ENCODE measurements at places on chromosomes 16 and 17.

DNA sequence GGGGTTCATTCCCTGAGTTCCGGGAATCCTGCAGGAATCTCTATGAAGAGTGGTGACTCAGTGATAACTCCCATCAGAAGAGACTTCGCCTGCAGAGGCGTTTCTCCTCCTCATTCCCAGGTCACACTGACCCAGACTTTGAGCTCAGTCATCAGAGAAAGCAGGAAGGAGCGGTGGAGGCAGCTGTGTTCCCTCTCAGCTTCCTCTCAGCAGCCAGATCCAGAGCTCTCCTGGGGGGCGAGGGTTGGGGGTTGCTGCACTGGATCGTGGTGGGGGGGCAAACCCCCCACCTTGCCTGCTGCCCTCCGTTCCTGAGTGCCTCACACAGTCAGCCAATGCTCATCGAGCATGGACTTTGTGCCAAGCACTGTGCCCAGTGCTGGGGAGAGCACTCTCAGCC is 271.2 kb downstream of the CBLN1 start:
- no peak for DNase-seq

DNA sequence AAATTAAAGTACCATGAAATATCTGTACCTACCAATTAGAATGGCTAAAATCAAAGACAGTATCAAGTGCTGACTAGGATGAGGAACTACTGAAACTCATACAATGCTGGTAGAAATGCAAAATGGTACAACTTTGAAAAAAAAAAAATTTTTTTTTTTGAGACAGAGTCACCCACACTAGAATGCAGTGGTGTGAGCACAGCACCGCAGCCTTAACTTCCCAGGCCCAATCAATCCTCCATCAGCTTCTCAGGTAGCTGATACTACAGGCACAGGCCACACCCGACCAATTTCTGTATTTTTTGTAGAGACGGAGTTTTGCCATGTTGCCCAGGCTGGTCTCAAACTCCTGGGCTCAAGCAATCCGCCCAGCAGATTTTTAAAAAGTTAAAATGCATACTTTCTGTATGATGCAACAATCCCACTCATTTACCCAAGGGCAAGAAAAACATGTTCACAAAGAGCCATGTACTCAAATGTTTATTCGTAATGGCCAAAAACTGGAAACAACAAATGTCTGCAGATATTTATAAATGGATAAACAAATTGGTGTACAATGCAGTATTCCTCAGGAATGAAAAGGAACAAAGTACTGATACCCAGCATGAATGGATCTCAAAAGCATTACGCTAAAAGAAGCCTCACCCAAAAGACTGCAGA is 8.7 kb downstream of the SMURF2 start:
- no peak for DNase-seq

GRCh38 chr17:3666516-3666915 is 1.9 kb downstream of the TAX1BP3 start:
- DNase-seq, result no peak

- DNase-seq, result no peak
These were observed 20.4 kb downstream of the KIAA0513 start for GRCh38 chr16:85047867-85048455.

GRCh38 chr17:14803826-14804225 is 461.3 kb downstream of the PMP22 start:
- no peak for DNase-seq

- no peak for DNase-seq
These were observed 105.7 kb downstream of the SYCE1L start for GRCh38 chr16:77304877-77305276.

- DNase-seq, result peak; percentile 33
These were observed 18.6 kb upstream of the PITPNM3 start for GRCh38 chr17:6574687-6575595.

- no peak for DNase-seq
These were observed 73.7 kb downstream of the ITFG1 start for GRCh38 chr16:47387026-47387734.

DNA sequence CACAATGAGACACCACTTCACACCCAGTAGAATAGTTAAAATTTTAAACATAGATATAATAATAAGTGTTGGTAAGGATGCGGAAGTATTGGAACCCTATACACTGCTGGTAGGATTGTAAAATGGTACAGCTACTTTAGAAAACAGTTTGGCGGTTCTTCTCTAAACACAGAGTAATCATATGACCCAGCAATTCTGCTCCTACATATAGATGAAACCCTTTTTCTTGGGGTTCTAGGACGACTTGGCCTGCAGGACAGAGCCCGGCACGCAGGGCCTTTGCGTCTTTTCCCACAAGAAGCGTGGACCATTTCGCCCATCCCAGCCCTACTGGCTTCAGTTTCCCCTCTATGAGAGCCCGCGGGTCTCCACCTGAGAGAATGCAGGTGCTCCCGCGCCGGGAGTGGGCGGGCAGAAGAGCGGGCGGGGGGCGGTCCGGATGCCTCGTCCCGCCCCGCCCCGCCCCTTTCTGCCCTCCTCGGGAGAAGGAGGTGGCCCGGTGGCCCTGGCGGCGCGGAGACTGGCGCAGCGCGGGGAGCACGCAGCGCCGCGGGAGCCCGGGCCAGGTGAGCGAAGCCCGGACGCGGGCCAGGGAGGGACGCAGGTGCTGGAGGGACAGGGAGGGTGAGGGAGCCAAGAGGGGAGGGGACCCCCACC is at the start of gene SDR42E2:
TSS of gene SDR42E2 (plus strand) at position 508 of the 657 bp plus-strand sequence. CDS start 3,077 bp downstream, outside the sequence.
- peak; percentile 28 for DNase-seq

- DNase-seq, result no peak
These were observed 16.2 kb downstream of the MYLK3 start for GRCh38 chr16:46731691-46732555.

Measured in stimulated activated CD4-positive, alpha-beta T cell treated with anti-CD3 and anti-CD28 coated beads, Interleukin-4, amount 100 ng/mL, for 48 hours (primary cell).